Thymus (tissue), 14 donors: ENCODE measurements at places on chromosomes 1 and 21.
A peak's percentile ranks its signal among the peaks of the same experiment; 100 is the strongest.

GRCh38 chr21:43824333-43825241 lies 35.2 kb downstream of the RRP1 start:
- H3K27me3 ChIP-seq: no peaks in the 10 kb centered on the region
- peaks cover 4% of the 10 kb centered on the region for H3K4me1 ChIP-seq
- H3K4me3 ChIP-seq: no peak overlapping the region
- DNase-seq: no peak
- no peak overlapping the region for H3K27ac ChIP-seq

- no peak for DNase-seq
- H3K27ac ChIP-seq: peak overlapping the region; percentile 99
- H3K4me3 ChIP-seq: peak overlapping the region; percentile 93
- H3K27me3 ChIP-seq: no peaks in the 10 kb centered on the region
- peaks cover 4% of the 10 kb centered on the region for H3K36me3 ChIP-seq
Measured at GRCh38 chr1:145918992-145919939, 749 bp upstream of the PEX11B start.

DNA sequence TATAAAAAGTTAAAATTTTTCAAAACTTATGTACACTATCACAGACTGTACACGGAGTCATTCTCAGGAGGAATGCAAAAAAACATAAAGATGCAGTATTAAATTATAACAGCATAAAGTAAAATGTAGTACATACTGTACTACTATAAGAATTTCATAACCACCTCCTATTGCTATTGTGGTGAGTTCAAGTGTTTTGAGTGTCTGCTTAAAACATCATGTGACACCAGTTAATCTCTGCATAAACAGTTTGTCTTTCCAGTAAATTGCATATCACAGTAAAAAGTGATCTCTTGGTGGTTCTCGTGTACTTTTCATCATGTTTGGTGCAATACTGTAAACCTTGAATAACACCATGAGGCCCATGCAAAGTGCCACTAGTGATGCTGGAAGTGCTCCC lies 45.2 kb downstream of the SDCCAG8 start:
- no peak overlapping the region for H3K27ac ChIP-seq
- no peaks in the 10 kb centered on the region for H3K4me1 ChIP-seq
- H3K36me3 ChIP-seq: peaks cover 8% of the 10 kb centered on the region
- no peaks in the 10 kb centered on the region for H3K27me3 ChIP-seq

DNA sequence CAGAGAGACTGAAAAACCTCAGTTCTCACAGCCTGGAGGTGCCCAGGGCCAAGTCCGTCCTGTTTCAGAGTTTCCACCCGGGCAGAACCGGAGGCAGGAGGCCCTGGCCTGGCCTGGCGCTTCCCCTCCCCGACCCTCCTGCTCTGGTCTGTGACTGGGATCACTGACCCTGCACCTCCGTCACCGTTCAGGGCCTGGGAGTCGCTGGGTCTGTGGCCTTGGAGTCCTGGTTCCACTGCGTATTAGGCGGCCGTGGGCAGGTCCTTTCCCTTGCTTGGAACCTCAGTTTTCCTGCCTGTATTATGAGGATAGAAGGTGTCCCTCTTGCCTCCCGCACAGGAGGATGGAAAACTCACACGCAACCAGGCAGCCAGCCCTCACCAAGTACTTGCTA lies 533 bp upstream of the PLA2G2E start:
- no peak overlapping the region for H3K4me3 ChIP-seq
- no peak overlapping the region for H3K27ac ChIP-seq
- H3K4me1 ChIP-seq: peaks cover 3% of the 10 kb centered on the region
- H3K36me3 ChIP-seq: no peaks in the 10 kb centered on the region
- no peaks in the 10 kb centered on the region for H3K27me3 ChIP-seq

DNA sequence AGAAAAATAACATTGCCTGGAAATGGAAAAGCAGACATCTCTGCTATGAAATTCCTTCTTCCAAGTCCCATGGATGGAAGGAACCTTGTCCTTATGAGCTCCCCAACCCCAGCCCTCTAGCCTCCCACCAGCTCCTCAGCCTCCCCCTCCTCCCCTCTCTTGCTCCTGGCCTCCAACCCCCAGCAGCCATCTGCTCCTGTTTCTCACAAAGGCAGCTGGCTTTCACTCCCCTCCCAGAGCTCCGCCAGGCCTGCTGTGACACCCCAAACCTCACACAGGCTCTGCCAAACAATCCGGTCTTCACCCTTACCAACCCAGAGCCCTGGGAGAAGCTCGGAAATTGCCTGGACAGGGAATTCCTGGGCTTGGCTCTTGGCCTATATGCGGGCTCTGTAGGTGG lies 69.2 kb downstream of the KLHDC7A start:
- peaks cover 3% of the 10 kb centered on the region for H3K27me3 ChIP-seq
- DNase-seq: no peak
- H3K4me1 ChIP-seq: no peaks in the 10 kb centered on the region
- H3K27ac ChIP-seq: no peak overlapping the region
- no peak overlapping the region for H3K4me3 ChIP-seq
